Stimulated activated CD8-positive, alpha-beta memory T cell treated with anti-CD3 and anti-CD28 coated beads, Interleukin-4, amount 100 ng/mL, for 48 hours (primary cell): ENCODE measurements at places on chromosomes 2 and 18.

GRCh38 chr2:3427272-3427671 lies 47.8 kb downstream of the TRAPPC12 start:
- DNase-seq, result no peak

- DNase-seq, result no peak
Measured at GRCh38 chr18:52391810-52392559, 52.0 kb downstream of the DCC start.

DNA sequence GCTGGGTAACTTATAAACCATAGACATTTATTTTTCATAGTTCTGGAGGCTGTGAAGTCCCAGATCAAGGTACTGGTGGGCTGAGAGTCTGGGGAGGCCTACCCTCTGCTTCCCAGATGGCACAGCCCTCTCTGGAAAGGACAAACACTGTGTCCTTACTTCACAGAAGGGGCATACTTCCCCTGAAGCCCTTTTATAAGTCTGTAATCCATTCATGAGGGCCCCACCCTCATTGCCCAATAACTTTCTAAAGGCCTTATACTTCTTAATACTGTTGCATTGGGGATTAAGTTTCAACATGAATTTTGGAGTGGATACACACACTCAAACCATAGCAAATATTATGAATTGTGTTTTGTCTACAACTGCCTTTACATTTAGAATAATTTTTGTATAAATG lies 36.0 kb downstream of the ATIC start:
- no peak for DNase-seq

GRCh38 chr18:50092245-50092805 lies 102.6 kb downstream of the MYO5B start:
- DNase-seq, result no peak

- no peak for DNase-seq
Measured at GRCh38 chr2:82837588-82838304, 1621.3 kb downstream of the SUCLG1 start.

- DNase-seq, result no peak
Measured at GRCh38 chr2:154067124-154067523, 195.4 kb downstream of the GALNT13 start.

GRCh38 chr2:149278161-149278871 lies 52.1 kb upstream of the LYPD6 start:
- DNase-seq, result no peak

DNA sequence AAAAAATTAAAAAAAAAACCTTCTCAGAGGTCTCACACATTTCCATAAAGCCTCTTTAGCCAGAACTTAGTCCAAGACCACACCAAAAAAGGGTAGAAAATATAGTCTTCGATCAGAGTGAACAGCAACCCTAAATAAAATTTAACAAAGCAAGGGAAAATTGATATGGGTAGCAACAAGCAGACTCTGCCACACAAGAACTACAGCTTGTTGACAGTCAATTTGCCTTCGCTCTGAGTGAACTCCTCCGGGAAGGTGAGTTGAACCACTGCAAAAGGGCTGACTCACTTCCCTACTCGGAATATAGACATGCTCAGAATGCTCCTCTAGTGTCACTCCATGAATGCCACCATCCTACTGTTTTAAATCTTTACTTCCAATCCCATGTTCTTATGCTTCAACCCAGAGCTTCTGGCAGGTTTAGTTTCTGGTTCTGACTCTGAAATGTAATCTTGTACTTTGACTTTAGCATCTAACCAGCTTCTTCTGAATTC lies 24.1 kb downstream of the GAD1 start:
- no peak for DNase-seq

GRCh38 chr2:192126912-192127311 lies 67.8 kb downstream of the TMEFF2 start:
- DNase-seq, result no peak

DNA sequence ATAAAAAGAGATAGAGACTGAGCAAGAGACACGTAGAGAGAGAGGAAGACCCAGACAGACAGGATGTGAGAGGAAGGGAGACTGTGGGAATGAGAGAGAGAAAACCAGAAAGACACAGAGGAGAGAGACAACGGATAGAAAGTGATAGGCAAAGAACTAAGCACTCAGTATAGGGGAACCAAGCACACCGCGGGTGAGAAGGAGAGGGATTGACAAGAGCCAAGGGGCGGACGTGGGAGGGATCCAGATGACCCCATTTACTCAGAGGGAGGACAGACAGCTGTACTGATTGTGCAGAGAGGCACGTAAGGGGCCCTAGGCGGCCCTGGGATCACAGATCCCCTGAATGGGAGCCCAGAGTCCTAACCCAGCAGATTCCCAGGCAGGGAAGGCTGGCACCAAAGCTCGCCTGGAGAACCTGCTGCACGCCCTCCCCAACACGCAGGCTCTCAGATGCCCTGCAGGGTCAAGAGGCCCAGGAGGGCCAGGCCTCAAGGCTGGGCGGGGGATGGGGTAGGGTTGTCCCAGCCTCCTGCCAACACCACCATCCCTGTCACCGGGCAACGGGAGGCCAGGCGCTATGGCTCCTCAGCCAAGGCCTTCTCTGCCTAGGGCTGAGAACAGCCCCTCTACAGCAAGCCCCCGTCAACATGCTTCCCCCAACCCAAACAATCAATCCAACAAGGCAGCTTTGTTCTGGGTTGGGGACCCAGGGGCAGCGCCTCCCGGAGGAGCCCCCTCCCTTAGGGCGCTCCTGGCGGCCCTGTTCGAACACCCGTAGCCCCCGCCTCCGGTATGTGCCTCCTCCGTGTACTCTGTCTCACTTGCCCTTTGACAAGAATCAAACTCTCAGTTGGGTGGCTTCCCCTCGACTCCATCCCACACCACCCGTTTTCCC lies 579 bp downstream of the LOXL3 start:
- DNase-seq, result no peak

DNA sequence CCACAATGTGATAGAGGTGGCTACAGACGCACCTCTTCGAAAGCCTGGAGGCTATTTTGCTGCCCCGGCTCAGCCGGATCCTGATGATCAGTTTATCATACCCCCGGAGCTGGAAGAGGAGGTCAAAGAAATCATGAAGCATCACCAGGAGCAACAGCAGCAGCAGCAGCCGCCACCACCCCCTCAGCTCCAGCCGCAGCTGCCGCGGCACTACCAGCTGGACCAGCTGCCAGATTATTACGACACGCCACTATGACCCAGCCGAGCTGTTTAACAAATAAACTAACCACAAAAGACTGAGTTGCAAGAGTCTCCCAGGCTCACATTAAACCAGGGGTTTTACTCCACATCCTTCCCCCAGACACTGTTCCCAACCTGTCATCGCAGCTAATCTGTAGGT lies 263.8 kb downstream of the PHLPP1 start:
- no peak for DNase-seq

DNA sequence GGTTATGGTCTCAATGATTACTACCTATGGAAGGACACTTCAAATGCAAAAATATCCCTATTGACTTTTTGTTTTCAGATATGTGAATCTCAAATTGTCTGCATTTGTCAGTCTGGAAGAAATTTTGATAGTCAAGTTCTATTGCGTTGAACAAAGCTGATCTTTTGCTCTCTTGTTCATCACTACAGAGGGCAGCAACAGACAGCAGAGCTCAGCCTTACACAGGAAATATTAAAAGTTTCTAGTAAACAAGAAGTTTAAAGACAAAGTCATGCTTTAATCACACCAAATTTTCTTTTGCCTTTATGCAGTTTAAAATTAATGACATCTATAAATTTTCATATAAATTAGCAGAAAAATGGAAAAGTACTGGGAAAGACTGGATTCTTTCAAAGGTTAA lies 617.5 kb downstream of the NR4A2 start:
- no peak for DNase-seq

- DNase-seq, result no peak
Measured at GRCh38 chr2:240701091-240701735, 9.5 kb downstream of the AQP12A start.

DNA sequence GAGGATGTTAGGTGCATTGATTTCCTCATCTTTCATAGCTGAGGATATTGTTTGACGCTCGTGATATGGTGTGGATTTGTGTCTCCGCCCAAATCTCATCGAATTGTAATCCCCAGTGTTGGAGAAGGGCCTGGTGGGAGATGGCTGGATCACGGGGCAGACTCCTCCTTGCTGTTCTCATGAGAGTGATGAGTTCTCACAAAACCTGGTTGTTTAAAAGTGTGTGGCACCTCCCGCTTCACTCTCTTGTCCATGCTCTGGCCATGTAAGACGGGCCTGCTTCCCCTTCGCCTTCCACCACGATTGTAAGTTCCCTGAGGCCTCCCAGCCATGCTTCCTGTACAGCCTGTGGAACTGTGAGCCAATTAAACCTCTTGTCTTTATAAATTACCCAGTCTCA lies 28.4 kb upstream of the GPC1 start:
- DNase-seq, result no peak

GRCh38 chr2:65465124-65465523 lies 32.7 kb upstream of the SPRED2 start:
- DNase-seq, result no peak

DNA sequence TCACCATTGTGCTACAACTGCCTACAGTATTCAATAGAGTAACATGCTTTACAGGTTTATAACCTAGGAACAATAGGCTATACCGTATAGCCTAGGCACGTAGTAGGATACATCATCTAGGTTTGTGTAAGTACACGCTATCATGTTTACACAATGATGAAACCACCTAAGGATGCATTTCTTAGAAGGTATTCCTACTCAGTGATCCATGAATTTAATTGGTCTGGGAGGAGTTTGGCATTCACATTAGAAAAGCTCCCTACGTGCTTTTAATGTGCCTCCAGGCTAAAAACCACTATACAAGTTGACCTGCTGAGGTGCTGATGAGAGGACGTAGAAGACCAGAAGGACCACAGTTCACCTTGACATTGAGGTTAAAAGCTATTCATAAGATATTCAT lies 154.5 kb upstream of the LRRTM1 start:
- DNase-seq, result no peak

- DNase-seq, result no peak
Measured at GRCh38 chr2:121583555-121583954, 52.9 kb downstream of the RNU4ATAC start.

DNA sequence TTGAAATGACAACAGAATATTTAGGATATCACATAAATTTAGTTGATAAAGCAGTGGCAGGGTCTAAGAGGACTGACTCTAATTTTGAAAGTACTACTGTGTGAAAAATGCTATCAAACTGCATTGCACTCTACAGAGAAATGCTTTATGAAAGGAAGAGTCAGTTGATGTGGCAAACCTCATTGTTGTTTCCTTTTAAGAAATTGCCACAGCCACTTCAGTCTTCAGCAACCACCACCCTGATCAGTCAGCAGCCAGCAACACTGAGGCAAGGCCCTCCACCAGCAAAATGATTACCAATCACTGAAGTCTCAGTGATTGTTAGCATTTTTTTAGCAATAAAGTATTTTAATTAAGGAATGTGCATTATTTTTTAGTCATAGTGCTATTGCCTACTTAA lies 488.7 kb upstream of the SLC39A10 start:
- DNase-seq, result no peak

- no peak for DNase-seq
Measured at GRCh38 chr2:206520450-206520849, 77.1 kb downstream of the ADAM23 start.

- no peak for DNase-seq
Measured at GRCh38 chr18:67402543-67402942, 114.0 kb downstream of the DSEL start.

- DNase-seq, result no peak
Measured at GRCh38 chr2:167264380-167264779, 376.1 kb downstream of the XIRP2 start.

GRCh38 chr18:26034850-26035497 lies 55.4 kb downstream of the SS18 start:
- no peak for DNase-seq

- peak; percentile 74 for DNase-seq
Measured at GRCh38 chr2:172442072-172442895, 14.9 kb downstream of the ITGA6 start.

DNA sequence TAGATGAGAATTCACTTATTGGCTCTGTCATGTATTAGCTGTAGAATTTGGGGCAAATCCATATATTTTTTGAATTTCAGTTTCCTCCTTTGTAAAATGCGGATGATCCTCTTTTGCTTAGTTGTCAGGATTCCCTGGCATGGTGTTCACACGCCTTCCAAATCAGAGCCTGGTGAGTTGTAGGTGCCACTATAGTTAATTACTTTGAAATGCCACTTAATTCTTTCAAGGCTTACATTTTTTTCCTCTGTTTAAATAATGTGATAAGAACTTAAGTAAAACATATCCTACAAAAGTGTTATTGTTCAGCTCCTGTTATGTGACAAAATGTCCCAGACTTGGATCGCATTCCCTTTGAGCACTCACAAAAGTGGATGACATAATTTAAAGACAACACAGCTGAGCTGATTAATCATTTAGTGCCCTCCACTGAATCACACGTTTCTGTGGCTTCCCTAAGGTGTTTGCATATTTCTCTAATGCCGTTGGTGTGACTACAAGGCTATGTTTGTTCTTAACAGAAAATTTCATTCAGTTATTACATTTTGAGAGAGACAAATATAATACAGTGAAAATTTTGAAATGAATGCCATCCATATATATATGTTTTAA lies 471.2 kb upstream of the CHST9 start:
- DNase-seq, result no peak

- DNase-seq, result no peak
Measured at GRCh38 chr18:9319333-9319732, 15.2 kb upstream of the TWSG1 start.

DNA sequence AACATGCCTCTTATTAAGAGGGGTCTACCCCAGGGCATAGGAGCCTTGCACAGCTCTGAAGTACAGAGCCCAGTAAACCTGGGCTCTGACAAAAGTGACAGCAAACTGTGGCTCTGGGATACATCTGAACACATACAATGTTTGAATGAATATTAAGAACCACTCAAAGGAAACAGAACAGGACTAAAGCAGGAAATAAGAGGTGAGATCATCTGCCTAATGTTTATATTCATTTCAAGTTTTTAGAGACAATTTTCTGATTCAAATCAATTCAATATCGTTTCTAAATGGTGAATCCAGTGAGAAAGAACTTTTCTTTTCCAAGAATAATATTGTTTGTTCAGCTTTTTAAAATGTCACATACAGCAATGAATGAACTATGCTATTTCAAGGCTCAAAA lies 136.7 kb upstream of the CAVIN2 start:
- no peak for DNase-seq

GRCh38 chr2:227960317-227960716 lies 88.9 kb downstream of the DAW1 start:
- no peak for DNase-seq

GRCh38 chr18:69838003-69838402 lies 109.7 kb downstream of the CD226 start:
- DNase-seq, result no peak

DNA sequence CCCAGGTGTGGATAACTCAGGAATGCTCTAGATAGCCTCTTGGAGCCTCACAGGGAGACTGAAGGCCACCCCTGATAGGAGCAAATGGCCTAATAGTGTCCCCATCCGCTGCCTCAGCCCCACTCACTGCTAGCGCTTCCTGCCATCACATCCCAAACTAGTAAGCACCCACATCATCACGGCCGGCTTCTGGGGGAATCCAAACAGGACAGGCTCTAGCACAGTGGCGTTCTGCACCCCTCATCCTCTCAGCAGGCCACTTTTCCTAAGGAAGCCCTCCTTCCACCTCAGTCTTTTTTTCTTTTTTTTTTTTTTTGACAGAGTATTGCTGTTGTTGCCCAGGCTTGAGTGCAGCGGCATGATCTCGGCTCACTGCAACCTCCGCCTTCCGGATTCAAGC lies 6.3 kb upstream of the AMER3 start:
- no peak for DNase-seq

- no peak for DNase-seq
Measured at GRCh38 chr18:35118641-35119040, 77.4 kb downstream of the MAPRE2 start.
